Activated naive CD4-positive, alpha-beta T cell treated with anti-CD3 and anti-CD28 coated beads for 36 hours (primary cell): ENCODE measurements at places on chromosomes 11 and 22.

GRCh38 chr11:15816260-15816871, 540.0 kb downstream of the SOX6 start:
- no peak for DNase-seq

DNA sequence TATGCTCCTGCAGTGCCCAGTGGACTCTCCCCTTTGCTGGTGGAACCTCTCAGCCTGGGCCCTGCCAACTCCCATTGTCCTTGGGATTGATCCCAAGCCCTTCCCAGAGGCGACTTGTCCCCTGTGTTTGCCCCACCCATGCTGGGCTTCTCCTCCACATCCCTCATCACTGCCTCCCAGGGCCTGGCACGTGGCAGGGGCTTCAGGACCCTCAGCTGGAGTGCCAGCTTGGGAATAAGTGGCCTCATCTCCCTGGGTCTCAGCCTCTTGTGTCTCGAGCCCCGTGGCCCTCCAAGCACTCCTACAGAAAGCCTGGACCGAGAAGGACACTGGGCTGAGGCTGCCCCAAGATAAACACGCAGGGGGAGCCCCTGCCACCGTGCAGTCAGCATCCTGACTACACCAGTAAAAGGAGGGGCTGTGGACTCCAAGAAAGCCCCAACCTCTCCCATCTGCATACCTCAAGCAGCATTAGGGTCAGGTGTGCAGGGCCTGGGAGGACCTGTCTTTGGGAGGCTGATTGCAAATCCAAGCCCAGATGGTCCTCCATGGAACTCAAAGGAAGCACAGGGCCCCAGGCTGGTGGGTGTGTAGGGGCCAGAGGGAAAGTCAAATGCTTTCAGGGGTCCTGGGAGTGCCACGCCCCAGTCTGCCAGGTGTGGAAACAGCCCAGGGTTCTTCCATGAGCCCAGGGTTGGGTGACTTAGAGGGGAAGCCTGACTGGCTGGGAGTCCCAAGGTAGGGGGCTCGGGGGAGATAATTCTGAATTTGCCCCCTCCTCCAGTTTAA, 9.5 kb upstream of the GNAZ start:
- no peak for DNase-seq

DNA sequence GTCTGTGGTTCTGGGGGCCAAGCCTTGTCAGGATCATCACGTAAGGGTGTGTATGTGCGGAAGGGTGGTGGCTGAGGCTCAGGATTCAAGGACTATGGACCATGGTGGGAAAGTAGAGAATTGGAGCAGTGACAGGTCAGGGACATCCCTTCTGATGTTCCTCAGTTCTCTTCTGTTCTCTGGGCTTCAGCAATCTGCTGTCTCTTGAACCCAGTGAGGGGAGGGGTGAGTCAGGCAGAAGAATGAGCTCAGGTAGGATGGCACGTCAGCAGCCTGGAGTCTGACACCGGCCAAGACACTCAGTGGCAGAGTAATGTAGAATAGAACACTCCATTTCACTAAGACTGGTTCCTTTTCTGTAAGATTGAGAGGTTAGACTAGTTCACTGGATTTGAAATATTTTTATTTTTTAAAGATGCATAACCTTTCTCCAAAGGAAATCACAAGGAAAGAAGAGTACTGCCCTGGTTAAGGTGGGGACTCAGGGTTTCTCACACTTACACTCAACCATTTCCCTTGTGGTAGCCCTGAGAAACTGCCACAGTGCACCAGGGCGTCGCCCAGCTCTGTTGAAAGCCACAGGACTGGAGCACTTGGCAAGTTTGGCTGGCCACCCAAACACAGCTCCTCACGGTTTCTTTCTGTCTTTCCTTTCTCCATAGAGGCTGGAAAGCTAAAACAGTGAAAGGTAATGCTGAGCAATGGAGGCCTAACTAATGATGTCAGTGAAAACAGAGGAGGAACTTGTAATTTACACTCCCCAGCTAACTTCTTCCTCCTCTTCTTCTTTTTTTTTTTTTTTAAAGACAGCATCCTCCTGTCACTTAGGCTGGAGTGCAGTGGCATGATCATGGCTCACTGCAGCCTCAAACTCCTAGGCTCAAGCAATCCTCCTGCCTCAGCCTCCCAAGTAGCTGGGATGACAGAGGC, 23.1 kb upstream of the MICAL2 start:
- peak; percentile 37 for DNase-seq

- DNase-seq, result no peak
These were observed 878.2 kb downstream of the NTM start for GRCh38 chr11:132248580-132248979.

- no peak for DNase-seq
These were observed 3899.1 kb upstream of the OR11H1 start for GRCh38 chr22:11628651-11629511.

- no peak for DNase-seq
These were observed 305.0 kb downstream of the INSC start for GRCh38 chr11:15419696-15420095.

DNA sequence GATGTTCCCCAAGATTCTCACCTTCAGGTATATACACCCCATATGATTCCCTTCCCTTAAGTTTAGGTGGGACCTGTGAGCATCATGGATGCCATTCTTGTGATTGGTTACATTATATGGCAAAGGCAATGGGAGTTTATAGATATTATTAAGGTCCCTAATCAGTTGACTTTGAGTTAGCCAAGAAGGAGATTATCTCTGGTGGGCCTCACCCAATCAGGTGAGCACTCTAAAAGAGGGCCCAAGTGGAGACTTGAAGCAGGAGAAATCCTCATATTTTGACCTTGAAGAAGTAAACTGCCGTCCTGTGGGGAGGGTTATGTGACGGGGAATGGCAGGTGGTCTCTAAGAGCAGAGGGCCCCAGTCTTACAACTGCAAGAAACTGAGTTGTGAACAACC, 94.2 kb downstream of the HSD17B12 start:
- DNase-seq, result no peak

DNA sequence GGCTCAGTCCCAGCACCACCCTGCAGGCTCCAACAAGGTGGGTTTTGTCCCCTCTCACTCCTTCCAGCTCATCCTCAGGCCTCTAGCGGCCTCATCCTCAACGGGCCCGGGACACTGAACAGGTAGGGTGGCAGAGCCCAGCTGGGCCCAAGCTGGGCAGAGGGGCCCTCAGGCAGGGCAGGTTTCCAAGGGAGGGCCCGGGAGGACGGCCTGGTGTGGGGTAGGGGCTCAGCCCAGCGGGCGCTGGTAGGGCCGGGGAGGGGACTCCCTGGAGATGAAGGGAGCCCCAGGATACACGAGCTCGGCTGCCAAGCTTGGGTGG, 2.5 kb upstream of the IFITM10 start:
- DNase-seq, result no peak

GRCh38 chr11:69834811-69835800, 15.9 kb upstream of the FGF3 start:
- no peak for DNase-seq

DNA sequence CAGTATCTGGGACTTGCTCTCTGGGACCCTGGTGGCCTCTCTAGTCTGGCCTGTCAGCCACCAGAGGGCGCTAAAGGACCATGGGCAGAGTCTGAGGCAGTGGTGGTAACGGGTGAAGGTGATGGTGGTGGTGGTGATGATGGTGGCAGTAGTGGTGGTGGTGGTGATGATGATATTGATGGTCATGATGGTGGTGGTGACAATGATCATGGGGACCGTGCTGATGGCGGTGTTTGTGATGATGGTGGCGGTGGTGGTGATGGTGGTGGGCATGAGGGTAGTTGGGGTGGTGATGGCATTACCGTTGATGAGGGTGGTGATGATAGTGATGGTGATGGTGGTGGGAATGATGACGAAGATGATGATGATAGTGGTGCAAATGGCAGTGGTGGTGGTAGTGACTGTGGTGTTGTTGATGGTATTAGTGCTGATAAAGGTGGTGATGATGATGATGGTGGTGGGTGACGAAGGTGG, 16.0 kb downstream of the TRPM5 start:
- DNase-seq, result peak; percentile 90

DNA sequence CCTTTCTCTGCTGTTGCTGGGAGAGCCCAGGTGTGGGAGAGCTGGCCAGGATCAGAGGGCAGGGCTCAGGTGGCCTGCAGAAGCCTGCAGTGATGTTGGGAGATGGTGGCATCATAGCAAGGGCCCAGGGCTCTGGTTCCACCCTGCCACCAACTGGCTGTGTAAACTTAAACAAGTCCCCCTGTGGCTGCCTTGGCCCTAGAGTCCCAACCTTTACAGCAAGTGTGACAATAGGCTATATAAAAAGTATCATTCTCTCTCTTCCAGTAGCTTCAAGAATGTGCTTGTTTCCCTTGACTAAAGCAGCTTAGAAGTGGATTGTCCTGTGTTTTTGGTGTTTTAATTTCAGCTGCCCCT, 201.8 kb upstream of the E2F8 start:
- DNase-seq, result no peak

GRCh38 chr11:127651175-127651887, 650.8 kb upstream of the KIRREL3 start:
- no peak for DNase-seq

GRCh38 chr11:76049511-76049910, 156.8 kb downstream of the WNT11 start:
- no peak for DNase-seq

DNA sequence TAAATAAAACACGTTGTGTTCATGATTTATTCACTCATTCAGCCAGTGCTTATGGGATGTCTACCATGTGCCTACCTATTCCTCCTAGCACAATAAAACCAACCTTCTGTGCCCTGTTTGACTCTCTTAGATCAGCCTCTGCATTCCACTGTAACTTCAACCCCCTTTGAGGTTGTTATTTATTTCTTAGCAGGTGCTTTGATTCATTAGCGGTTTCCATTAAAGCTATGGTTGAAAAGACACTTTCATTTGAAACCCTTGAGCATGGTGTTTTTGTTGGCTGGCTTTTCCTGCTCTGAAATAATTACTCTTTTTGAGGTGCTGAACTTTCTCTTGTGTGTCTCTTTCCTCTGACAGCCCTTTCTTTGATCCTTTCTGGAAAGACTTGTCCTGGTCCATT, 570.6 kb upstream of the LARGE1 start:
- DNase-seq, result no peak

GRCh38 chr11:18578975-18579598, 9.4 kb downstream of the UEVLD start:
- peak; percentile 28 for DNase-seq

DNA sequence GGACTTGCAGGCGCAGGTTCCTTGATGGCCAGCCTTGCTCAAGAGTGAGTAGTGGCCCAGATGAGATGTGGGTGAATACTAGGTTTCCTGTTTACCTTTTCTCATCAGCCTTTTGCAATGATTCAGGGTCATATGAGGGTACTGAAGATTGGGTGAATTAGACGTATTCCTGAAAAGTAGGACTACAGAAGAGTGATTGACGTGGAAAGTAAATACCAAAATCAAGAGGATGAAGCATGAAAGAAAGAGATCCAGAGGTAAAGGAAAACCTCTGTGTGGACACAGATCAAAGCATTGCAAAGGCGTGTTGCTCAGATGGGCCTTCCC, 59.9 kb downstream of the CYB5R2 start:
- no peak for DNase-seq

DNA sequence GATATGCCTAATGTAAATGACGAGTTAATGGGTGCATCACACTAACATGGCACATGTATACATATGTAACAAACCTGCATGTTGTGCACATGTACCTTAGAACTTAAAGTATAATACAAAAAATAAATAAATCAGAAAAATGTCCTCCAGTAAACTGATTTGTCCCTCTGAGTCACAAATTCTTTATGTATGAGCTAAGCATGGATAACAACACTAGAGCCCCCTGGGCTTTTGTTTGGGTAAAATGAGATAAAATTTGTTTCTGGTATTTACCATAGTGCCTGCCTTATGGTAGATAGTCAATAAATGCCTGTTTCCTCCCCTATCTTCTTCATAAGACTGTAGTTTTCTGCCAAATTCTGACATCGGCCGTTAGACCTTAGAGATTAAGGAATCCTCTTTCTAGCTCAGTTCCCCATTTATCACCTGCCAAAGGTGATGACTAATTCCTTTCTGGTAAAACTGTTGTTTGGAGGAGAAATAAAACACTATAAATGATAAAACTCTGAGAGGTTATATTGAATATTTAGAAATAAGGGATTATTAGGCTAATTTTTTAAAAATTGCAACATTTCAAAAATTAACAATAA, 43.6 kb upstream of the LUZP2 start:
- DNase-seq, result no peak

- no peak for DNase-seq
These were observed 1310.3 kb downstream of the TBC1D22A start for GRCh38 chr22:48072777-48073176.

- DNase-seq, result peak; percentile 58
These were observed 731 bp downstream of the GSTP1 start for GRCh38 chr11:67584205-67584880.

GRCh38 chr11:5252192-5252918, 2.2 kb downstream of the HBG2 start:
- no peak for DNase-seq

GRCh38 chr11:114330373-114330772, 34.2 kb downstream of the NNMT start:
- DNase-seq, result no peak

DNA sequence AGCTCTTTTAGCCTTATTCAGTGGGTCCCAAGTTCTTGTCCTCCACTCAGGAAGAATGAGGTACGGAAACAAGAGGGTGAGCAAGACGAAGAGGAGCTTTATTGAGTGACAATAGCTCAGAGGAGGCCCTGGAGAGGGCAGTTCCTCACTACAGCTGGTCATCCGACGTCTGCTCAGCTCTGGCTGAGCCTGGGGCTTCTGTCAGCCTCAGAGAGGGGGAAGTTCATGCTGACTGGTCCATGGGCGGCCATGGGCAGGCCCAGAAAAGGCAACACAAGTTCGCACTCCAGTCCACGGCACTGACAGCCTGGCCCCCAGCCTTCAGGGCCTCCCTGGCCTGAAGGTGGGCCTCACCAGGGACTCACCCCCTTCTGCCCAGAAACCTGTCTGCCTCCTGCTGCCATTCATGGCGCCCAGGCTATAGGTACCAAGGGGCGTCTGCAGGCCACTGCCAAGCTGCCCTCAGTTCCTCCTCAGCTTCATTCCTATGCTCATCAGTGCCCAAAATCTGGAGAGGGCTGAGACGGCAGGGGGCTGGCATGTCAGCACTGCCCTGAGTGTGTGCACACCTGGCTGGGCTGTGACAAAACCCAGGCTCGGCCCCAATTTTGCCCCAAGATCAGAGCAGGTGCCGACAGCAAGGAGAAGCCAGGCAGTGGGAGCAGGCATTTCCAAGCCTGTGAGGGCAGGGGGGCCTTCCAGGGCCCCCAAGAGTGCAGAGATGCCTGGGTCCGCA, 21.7 kb upstream of the KIAA0930 start:
- no peak for DNase-seq

DNA sequence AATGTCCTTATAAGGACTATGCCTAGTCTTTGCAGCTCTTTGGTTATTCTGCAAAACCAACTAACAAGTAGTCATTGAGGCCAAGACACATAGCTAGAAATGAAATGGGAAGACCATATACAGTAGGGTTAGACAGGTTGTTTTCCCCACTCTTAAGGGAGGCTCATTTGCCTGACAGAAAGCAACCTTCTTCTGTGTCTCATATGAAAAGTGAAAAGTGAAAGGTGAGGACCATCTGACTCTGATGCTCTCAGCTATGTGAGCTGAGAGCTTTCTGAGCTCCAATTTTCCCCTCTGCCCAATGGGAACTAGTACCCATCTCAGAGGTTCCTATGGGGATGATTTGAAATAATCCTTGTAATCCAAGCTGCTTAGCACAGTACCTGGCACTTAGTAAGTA, 142.0 kb upstream of the BDNF start:
- DNase-seq, result no peak

- DNase-seq, result no peak
These were observed 379.5 kb downstream of the ETS1 start for GRCh38 chr11:128207861-128208321.
